ENCODE measurements at places on chromosomes 12 and 14. TPM values are rescaled to one million over a fixed set of nuclear protein-coding genes. Genes with fewer than 3 reads are reported as not detected.

GRCh38 chr12:12681061-12681765 lies 14.8 kb downstream of the GPR19 start:
- H3K27ac ChIP-seq: no peak overlapping the region
- H3K4me3 ChIP-seq: no peak overlapping the region
- peaks cover 8% of the 10 kb centered on the region for H3K4me1 ChIP-seq
- no peaks in the 10 kb centered on the region for H3K27me3 ChIP-seq
- H3K36me3 ChIP-seq: peaks cover 10% of the 10 kb centered on the region
- no peak for DNase-seq

DNA sequence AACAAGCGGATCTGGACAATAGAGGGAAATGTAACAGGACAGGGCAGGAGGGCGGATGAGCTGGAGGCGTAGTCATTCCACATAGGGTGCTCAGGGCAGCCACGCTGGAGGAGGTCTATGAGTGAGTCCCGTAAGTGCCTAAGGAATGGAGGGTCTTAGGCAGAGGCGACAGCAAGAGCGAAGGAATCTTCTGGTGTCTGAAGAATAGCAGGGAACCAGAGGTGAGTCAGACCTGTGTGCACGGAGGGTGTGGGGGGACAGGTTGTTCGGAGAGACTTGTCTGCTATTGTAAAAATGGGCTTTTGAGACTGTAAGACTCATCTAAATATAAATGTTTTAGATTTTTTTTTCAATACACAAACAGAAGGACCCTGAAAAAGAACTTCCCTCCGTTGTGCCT lies 70.6 kb downstream of the SETD3 start:
- H3K27ac ChIP-seq: no peak overlapping the region
- H3K4me1 ChIP-seq: peaks cover 20% of the 10 kb centered on the region
- peaks cover 35% of the 10 kb centered on the region for H3K36me3 ChIP-seq
- H3K27me3 ChIP-seq: no peaks in the 10 kb centered on the region
- no peak overlapping the region for H3K4me3 ChIP-seq

DNA sequence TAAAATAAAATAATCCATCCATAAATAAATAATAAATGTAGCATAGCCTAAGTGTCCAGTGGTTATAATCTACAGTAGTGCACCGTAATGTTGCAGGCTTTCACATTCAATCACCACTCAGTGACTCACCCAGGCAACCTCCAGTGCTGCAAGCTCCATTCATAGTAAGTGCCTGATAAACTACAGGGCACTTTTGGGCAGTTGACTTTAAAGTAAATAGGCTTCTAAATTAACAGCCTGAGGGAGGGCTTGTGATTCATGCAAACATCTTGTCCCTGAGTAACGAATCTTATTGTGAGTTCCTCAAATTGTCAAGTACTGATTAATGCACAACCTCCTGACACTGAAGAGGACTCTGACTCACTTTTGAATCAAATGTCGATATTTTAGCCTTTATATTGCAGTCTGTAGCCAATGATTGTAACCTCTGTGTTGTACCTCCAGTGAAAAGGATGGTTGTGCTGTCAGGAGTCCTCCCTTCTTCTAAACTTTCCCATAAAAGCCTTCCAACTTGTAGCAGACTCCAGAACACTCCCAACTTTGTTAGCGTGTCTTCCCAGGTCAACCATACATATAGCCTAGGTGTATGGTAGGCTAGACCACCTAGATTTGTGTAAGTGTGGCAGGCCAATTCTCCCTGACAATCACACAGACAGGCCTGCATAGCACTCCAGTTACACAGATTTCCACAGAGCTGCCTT lies 55.0 kb upstream of the BICD1 start:
- H3K27me3 ChIP-seq: no peaks in the 10 kb centered on the region
- no peak for DNase-seq
- H3K4me1 ChIP-seq: no peaks in the 10 kb centered on the region
- peaks cover 2% of the 10 kb centered on the region for H3K36me3 ChIP-seq

DNA sequence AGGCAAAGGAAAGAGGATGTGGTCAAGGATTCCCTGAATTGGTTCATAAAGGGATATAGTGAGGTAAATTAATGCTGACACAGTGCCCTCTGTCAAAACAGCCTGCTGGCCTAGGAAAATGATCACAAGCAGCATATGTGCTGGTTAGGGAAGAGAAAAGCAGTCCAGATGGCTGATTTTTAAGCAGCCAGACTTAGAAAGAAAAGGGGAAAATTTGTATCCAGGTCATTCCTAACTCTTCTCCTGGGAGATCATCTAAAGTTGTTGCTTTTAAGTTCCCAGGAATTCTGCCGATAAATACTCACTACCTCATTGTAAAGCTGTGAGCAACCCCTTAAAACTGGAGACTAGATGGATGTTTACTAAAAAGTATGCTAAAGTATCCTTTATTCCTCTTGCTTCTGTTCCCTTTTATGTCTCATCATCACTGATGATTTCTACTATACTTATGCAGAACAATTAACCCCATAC lies 46.4 kb upstream of the CNOT2 start:
- H3K4me1 ChIP-seq: no peaks in the 10 kb centered on the region
- H3K27me3 ChIP-seq: peaks cover 1% of the 10 kb centered on the region
- H3K27ac ChIP-seq: no peak overlapping the region
- no peak overlapping the region for H3K4me3 ChIP-seq

GRCh38 chr12:132064631-132065030 lies 79.5 kb downstream of the DDX51 start:
- H3K27me3 ChIP-seq: no peaks in the 10 kb centered on the region
- DNase-seq: no peak
- no peak overlapping the region for H3K4me3 ChIP-seq
- peaks cover 65% of the 10 kb centered on the region for H3K36me3 ChIP-seq
- peaks cover 18% of the 10 kb centered on the region for H3K4me1 ChIP-seq
- H3K27ac ChIP-seq: no peak overlapping the region

- H3K27me3 ChIP-seq: no peaks in the 10 kb centered on the region
- H3K27ac ChIP-seq: no peak overlapping the region
- H3K4me1 ChIP-seq: peaks cover 11% of the 10 kb centered on the region
- no peaks in the 10 kb centered on the region for H3K36me3 ChIP-seq
- DNase-seq: no peak
These were observed 13.0 kb upstream of the P2RX4 start for GRCh38 chr12:121196902-121197301.

DNA sequence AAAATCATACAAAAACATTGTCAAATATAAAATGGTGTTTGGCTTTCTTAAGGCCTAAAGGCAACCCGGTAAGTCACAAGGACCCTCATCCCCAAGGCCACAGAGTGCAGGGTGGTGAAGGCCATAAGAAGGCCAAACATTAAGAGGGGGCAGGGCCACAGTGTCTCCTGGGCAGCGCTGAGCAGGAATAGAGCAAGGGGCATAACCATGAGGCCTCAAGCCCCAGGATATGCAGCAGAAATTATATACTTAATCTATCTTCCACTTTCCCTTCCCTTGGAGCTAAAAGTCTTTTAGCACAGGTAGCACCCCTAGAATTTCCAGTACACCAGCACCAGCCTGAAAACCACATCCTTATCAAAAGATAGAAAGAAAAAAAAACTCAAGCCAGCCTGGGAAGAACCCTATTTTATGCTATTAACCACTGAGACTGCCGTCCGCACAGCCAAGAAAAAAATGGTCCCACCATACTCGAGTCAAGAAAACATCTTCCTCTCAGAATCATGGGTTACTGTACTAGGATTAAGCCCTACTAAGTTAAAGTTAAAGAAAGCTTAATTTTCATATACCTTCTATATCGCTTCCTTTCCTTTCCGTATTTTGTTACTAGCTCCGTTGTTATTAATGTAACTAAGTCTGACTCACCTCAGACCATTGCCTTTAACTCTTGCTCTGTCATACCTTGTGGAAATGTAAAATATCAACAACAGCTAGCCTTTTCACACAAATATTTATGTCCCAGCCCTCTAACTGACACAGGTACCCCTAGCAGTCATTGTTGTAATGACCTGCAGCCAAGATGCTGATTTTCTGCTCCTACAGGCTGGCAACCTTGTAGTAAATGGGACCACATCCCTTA lies 20.1 kb downstream of the KLRK1 start:
- no peak overlapping the region for H3K4me3 ChIP-seq
- peaks cover 9% of the 10 kb centered on the region for H3K4me1 ChIP-seq
- H3K27me3 ChIP-seq: peaks cover 10% of the 10 kb centered on the region
- no peak overlapping the region for H3K27ac ChIP-seq

DNA sequence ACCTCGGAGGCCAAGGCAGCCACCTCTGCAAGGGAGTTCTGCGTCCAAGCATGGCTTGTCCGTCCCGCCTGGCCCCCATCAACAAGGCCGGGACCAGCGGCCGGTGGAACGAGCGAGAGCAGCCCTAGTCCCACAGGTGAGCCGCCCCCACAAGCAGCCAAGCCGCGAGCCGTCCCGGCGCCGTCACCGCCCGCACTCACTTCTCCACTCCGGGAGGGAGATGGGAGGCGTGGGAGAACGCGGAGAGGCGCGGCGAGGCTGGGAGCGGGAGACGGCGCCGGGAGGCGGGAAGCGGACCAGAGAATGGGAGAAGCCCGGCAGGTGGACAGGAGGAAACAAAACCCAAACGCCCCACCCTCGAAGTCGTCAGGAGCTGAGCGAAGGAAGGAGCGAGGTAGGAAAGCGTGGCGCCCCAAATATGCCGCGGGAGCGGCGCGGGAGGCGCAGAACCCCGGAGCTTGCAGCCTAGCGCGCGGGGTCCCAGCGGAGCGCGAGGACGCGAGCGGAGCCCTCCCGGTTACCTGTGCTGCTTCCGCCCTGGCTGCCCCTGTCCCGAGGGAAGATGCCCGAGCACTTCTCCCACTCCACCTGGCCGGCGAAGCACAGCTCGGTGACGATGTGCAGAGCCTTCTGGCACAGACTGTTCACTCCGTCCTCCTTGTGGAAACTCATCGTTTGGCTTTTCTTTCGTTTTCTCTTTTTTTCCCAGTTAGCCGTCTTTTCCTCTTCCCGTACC lies 600 bp downstream of the SYT10 start:
- H3K36me3 ChIP-seq: no peaks in the 10 kb centered on the region
- no peak overlapping the region for H3K27ac ChIP-seq
- peaks cover 26% of the 10 kb centered on the region for H3K27me3 ChIP-seq
- H3K4me1 ChIP-seq: peaks cover 2% of the 10 kb centered on the region

DNA sequence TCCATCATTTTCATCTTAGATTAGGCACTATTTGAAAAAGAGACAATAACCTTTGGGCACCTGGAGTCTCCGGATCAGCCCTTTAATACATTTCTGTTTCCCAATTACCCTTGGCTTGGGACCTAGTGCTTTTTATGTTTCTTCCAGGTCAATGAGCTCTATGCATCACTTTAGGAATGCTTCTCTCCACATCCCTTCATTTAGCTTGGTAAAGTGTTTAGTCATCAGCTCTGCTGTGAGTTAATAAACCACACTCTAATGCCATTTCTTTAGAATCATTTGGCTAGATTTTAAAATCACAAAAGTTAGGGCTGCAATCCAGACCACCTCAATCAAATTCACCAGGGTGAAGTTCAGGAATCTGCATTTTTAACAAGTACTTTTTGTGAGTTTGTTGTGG lies 41.7 kb downstream of the RASSF9 start:
- H3K27me3 ChIP-seq: no peaks in the 10 kb centered on the region
- no peak overlapping the region for H3K4me3 ChIP-seq
- H3K4me1 ChIP-seq: no peaks in the 10 kb centered on the region
- no peaks in the 10 kb centered on the region for H3K36me3 ChIP-seq
- DNase-seq: no peak
- H3K27ac ChIP-seq: no peak overlapping the region

GRCh38 chr14:95250936-95251335 lies 68.8 kb downstream of the CLMN start:
- H3K27ac ChIP-seq: no peak overlapping the region
- no peak for DNase-seq
- H3K4me3 ChIP-seq: no peak overlapping the region
- peaks cover 6% of the 10 kb centered on the region for H3K4me1 ChIP-seq
- no peaks in the 10 kb centered on the region for H3K36me3 ChIP-seq

DNA sequence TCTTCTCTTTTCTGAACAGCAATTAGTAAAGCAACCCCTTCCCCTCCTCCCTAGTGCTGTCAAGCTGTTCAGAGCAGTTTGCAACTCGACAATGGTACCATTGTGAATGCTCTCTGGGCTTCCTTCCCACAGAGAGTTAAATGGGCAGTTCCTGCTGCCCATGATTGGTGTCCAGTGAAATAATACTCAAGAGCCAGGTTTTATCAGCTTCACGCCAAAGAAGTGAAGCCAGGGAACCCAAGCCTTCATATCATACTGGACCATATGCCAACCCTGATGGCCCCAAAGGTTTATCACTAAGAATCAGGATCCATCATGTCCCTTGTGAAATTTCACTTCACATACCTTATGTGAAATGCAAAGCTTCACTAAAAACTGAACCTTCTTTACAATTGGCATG lies 24.7 kb downstream of the INSM2 start:
- no peaks in the 10 kb centered on the region for H3K36me3 ChIP-seq
- H3K4me1 ChIP-seq: no peaks in the 10 kb centered on the region
- no peak for DNase-seq
- H3K27me3 ChIP-seq: no peaks in the 10 kb centered on the region
- H3K27ac ChIP-seq: no peak overlapping the region

GRCh38 chr14:66652525-66653106 lies 144.7 kb downstream of the GPHN start:
- DNase-seq: no peak
- no peak overlapping the region for H3K4me3 ChIP-seq
- H3K27me3 ChIP-seq: no peaks in the 10 kb centered on the region
- H3K27ac ChIP-seq: no peak overlapping the region
- H3K36me3 ChIP-seq: peaks cover 9% of the 10 kb centered on the region

SERPINA12 gene
- total RNA-seq: not detected

GSG1 gene
- not detected for total RNA-seq

WNT5B gene
- total RNA-seq: 0.76 TPM

NR1H4 gene
- total RNA-seq: not detected

ACRBP gene
- 1.5 TPM for total RNA-seq

Measured in activated T-helper 2 cell treated with anti-CD3 and anti-CD28 coated beads, Interferon-gamma antibody, Interleukin-2, Interleukin-4, amounts not matched to agents 10 μg/mL and 5 μg/mL and 100 μg/mL, durations not matched to agents 14 hours and 24 hours and 36 hours (primary cell).